ENCODE measurements at places on chromosomes 3 and 15.
A peak's percentile ranks its signal among the peaks of the same experiment; 100 is the strongest.

GRCh38 chr3:125119752-125120378 lies 64.1 kb upstream of the HEG1 start:
- no peak for DNase-seq

DNA sequence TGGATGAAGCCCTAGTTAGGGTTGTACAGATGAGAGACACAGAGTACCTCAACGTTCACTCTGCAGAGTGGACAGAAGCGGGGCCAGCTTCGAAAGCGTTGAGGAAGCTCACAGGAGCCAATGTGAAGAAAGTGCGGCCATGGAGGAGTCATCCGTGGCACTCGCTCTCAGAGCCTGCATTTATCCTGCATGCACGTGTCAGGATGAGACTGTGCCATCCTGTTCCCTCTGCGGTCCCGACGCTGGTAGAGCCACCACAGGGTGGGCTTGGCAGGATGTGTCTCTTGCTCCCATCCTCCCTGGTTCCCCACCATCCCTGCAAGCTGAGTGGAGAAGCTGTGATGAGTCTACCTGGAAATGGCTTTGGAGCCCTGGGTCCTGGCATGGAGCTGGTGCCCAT lies 39.3 kb downstream of the KLHL25 start:
- no peak for DNase-seq

DNA sequence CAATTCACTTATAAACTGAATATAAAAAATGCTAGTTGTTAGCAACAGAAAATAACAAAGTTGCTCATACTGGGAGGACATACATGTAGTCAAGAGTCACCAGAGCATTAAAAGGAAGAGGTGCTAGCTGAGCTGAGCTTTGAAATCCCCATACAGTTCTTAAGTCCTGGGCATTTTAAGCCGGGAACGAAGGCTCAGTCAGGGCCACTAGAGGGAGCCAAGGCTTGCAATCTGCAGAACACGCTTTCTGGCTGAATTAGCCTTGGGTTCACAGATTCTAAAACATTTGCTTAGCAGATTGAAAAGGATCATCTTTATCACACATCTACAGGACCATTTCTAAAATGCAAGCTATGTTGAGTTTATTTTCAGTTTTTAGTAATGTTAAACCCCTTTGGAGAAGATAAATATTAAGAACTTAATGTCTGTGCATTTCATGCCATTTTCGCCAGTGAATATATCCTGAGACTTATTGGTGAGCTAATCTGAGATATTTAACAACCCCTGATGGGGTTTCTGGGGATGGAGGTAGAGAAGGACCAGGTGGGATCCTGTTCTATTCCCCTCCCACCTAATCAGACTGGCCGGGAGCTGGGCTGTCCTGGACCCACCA lies 26.3 kb upstream of the MNS1 start:
- DNase-seq: peak; percentile 31

GRCh38 chr3:36219398-36219797 lies 160.9 kb upstream of the STAC start:
- peak; percentile 19 for DNase-seq

- peak; percentile 72 for DNase-seq
These were observed 32.9 kb upstream of the MTMR10 start for GRCh38 chr15:31024330-31024729.

GRCh38 chr15:91435113-91435512 lies 335.1 kb downstream of the SV2B start:
- no peak for DNase-seq

GRCh38 chr3:64152086-64152485 lies 73.2 kb downstream of the PRICKLE2 start:
- DNase-seq: no peak

- no peak for DNase-seq
These were observed 2.2 kb downstream of the ZNF592 start for GRCh38 chr15:84750583-84751092.

DNA sequence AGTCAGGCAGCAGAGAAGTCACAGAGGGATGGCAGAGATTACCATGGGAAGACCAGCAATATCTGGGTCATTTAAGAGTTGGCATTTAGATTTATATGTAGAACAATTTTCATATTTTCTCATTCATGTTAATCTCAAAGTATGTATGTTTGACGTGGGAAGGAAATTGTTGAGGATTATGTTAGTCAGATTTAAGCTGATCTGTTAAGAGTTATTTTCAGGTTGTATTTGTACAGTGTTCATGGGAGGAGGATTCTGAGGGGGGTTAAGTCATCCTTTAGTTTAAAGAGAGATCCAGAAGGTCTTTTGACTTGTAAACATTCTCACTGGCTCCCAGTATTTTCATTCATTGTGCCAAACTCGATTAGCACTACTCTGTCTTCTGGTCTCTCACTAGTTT lies 34.7 kb downstream of the PPM1L start:
- DNase-seq: no peak

DNA sequence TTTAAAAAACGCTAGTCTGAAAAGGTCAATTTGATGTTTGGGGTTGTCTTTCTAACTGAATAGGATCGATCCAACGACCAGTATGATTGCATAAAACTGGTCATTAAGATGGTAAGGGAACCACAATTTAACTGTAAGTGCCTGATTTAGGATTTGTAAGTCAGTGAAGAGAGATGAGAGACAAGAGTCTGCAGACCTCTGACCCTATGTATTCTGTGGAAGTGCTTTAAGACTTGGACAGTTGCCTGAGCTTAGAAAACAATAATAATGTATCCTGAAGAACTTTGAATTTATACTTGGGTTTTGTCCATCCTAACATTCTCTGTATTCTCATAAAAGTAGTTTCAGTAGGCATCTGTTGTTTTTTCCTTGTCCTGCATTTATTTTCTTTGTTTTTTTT lies 221.4 kb upstream of the SUCLG2 start:
- no peak for DNase-seq

GRCh38 chr3:33152363-33153360 lies 38.8 kb downstream of the CRTAP start:
- peak; percentile 39 for DNase-seq

DNA sequence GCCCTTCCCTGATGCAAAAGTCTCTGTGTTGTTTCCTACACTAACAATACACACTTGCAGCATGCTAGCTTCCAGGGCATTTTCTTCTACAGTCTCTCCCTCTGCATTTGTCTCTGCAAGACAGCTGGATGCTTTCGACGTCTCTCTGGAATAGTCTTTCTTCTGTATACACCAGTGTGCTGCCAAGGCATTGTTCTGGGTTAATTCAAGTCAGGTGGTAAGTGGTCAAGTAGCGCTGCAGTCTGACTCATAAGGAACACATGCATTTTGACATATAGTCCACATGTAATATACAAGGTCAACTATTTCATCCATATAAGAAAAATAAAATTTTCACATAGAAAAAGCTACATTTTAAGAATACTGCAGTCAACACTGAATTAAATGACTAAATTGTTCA lies 92.7 kb downstream of the MYLK start:
- no peak for DNase-seq

GRCh38 chr3:46705022-46705530 lies 3.9 kb downstream of the TMIE start:
- peak; percentile 82 for DNase-seq

DNA sequence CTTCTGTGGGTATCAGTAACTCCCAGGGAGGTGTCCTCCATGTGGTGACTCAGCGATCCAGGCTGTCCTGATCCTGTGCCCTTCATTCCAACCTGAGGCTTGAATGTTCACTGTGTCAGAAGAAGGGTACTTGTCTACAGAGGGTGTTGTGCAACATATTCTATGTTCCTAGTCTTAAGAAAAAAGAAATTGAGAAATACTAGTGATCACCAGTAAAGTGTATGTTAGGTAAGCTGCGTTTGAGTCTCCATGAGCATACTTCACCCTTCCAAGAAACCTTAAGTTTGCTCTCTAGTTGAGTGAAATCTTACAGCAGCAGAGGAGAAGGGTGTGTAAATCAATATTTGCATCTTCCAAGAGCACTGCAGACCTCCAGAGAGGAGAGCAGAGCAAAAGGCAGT lies 122.2 kb upstream of the SLC24A5 start:
- DNase-seq: no peak

- DNase-seq: no peak
These were observed 296.7 kb upstream of the PROK2 start for GRCh38 chr3:72081471-72082185.

- no peak for DNase-seq
These were observed 437.1 kb upstream of the CBLB start for GRCh38 chr3:106305882-106306435.

GRCh38 chr3:121956363-121956762 lies 62.2 kb downstream of the SLC15A2 start:
- no peak for DNase-seq

DNA sequence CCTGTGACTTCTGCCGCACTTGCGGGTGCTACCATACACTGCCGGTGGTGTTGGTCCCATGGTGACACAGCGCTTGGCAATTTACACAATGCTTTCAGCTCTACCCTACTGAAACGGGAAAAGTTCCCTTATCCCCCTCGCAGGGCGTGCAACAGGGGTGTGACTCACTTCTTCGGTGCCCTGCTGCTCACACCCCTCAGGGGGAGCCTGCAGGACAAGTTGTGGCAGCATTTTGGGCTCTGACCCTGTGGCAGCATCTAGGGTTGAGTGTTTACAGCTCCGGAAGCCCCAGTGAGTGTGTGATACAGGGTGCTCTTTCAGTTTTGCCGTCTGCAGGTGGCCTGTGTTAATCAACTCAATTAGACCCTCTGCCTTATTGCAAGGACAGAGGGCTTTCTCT lies 324.7 kb upstream of the RGMA start:
- DNase-seq: no peak

- DNase-seq: no peak
These were observed 92.7 kb upstream of the PRICKLE2 start for GRCh38 chr3:64318001-64318400.

DNA sequence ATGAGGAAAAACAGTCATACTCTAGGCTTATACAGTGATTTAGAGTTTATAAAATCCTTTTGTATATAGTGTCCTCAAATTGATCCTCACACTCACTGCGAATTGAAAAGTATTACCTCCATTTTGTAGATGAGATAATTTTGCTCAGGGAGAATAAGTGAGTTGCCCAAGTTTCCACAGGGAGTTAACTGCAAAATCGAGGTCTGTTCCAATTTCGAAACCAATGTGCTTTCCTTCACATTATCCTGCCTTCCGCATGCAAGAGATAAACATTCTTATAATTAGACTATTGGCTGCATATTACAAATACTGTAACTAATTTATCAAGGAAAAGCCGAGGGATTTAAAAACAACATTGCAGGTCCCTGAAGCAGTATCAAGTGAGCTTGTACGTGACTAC lies 667.0 kb downstream of the SQOR start:
- DNase-seq: no peak

DNA sequence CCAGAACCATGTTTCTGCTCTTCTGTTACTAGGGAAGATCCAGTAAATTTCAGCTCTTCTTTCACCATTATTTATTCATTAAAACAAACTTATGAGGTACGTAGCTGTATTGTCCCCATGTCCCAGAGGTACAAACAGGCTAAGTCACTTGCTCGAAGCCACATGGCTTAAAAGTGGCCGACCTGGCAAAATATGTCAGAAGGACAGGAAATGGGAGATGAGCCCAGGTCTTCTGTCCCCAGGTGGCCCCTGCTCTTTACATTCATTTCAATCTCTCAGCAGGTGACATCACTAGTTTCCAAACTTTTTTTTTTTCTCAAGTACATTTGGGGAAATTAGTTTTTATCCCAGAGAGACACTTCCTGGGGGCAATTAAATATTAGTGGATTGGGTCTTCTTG lies 34.1 kb upstream of the LPP start:
- no peak for DNase-seq

DNA sequence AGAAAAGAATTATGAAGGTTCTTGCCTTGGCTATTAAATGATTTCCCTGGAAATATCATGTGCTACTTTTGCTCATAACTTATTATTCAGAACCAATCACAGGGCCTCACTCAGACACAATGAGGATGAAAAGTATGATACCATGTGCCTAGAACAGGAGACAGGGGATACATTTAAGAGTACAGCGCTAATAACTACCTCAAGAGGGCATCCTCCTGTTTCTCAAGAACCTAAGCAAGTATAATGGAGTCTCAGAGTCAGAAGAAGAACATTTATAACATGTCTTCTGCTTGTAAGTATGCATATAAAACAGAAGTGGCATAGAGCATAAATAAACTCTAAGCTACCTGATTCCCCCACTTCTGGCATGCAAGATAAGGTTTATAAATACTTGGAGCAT lies 125.4 kb upstream of the MME start:
- no peak for DNase-seq

GRCh38 chr3:58502872-58503271 lies 11.0 kb downstream of the KCTD6 start:
- no peak for DNase-seq

DNA sequence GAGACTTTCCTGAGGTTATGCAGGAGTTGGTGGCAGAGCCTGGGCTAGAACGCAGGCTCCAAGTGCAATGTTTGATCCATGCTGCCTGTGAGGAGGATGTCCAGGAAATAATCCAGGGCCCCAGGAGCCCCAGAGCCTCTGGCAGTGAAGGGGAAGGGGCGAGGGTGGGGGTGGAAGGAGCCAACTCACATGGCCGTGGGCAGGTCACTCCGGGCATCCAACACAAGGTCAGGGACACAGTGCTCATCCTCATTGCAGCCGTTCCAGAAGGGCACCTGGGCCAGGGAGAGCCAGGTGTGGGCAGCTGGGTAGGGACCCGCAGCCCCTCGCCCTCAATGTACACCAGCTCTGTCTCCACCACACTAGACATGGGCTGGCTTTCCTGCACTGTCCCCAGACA lies 43.7 kb downstream of the FEM1B start:
- DNase-seq: no peak

GRCh38 chr3:66014056-66014455 lies 24.7 kb downstream of the MAGI1 start:
- DNase-seq: no peak

DNA sequence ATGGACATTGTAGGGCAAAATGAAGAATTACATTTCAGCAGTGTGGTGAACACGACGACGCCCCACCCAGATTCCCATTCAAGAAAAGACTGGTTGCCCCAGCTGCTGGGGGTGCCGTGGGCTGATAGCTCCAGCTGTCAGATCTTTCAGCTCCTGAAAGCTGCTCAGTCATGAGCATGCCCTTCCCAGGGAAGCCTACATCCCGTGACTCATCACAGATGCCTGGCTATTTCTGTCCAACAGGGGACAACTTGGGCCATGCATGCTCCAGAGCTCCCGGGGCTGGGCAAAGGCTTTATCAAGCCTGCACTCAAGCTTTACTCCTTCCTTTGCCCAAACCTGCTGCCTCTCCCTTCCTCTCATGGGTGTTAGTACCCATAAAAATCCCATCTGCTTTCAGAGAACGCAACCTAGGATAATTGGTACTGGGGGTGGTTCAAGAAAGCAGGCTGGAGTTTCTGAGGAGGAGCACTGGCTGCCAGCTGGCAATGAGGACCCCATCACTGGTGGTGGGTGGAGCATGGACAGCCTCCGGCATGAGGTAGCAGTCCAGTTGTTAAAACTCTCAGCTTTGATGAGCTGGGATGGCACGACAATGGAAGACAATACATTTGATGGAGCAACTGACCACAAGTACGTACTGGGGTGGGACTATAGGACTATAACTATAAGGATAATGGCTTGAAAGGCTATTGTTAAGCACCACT lies 16.4 kb upstream of the ST8SIA2 start:
- DNase-seq: no peak

- peak; percentile 17 for DNase-seq
These were observed 2.1 kb downstream of the TRIM69 start for GRCh38 chr15:44738340-44738984.
